GOT3 (cell line): ENCODE measurements at places on chromosomes 1 and 21.

DNA sequence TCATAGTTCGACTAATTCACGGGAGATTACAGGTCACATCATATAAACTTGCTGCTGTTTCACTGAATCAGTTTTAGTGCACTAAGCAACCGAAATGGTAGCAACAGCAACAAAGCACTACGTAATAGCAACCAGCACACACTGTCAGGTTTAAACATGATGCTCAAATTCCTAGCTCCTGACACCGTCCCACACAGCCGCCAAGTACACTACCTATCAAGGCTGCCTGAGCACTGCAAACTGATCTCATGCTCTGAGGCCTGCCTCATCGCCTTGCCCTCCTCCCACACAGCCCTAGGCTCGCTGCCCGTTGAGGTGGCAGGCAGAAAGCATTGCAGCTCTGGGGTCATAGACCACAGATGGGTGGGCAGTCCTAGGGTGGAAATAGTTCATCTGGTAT is 12.4 kb downstream of the LAMC2 start:
- DNase-seq, result peak; percentile 52

- DNase-seq, result no peak
Observed at GRCh38 chr21:43845386-43845785, 19.6 kb upstream of the AGPAT3 start.

DNA sequence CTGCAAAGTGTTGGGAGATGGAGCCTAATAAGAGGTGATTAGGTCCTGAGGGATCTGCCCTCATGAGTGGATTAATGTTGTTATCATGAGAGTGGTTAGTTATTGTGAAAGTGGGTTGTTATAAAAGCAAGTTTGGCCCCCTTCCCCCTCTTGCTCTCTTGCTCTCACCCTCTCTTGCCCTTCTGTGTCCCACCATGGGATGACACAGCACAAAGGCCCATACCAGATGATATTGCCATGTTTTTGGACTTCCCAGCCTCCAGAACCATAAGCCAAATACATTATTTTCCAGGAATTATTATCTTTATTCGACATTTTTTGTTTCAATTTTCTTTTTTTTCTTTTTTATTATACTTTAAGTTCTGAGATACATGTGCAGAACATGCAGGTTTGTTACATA is 41.4 kb upstream of the IGSF5 start:
- no peak for DNase-seq

DNA sequence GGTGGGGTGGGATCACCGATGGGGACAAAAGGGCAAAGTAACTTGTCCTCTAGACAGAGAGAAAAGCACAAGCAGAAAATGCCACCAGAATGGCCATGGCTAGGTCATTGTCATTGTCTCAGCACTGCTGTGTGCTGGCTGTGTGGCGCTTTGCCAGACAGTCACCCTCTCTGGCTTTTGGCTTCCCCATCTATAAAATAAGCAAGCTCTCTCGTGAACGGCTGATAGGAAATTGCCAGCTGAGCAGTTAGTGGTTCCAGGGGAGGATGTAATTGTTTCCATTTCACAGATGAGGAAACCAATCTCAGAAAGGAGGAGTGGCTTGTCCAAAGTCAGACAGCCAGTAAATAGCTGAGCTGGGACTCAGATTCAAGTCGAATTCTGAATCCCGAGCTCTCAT is 32.5 kb downstream of the PADI2 start:
- no peak for DNase-seq

DNA sequence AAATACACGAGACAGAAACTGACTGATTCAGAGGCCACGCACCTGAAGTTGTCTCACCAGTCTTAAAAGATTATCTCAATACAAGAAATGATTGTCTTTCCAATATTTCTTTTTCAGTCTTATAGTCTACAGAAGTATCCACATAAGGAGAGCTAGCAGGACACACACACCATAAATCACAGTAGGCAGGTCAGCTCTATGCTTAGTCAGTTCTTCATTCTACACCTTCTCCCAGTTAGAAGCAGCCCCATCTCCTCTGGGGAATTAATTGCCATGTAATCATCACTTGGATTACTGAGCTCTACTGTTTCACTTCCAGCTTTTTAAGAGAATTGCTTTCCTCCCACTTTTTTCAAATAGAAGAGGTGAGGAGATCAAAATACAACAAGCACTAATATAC is 59.6 kb downstream of the SMYD3 start:
- no peak for DNase-seq

- DNase-seq, result no peak
Observed at GRCh38 chr1:147822292-147822691, 61.9 kb upstream of the GJA5 start.

GRCh38 chr1:168755800-168756418 is 26.9 kb upstream of the DPT start:
- DNase-seq, result no peak

GRCh38 chr1:178726545-178726944 is 1.5 kb downstream of the RALGPS2 start:
- no peak for DNase-seq

DNA sequence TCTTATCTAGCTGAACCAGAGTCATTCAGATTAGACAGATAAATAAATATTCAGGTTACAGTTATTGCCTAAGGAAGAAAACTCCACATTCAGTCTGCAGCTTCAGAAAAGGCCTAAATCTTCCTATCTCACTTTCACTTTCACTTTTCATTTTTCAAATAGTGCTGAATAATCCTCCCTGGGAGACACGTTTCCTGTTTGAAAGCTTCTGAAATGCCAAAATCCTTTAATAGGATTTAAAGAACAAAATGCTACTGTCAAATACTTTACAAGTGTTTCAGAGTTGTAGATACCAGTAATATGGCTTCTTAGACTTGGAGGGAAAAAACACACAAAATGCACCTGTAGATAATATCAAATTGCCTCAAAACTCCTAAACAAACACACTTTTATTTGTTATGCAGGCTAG is 3.9 kb downstream of the PSMB2 start:
- no peak for DNase-seq

DNA sequence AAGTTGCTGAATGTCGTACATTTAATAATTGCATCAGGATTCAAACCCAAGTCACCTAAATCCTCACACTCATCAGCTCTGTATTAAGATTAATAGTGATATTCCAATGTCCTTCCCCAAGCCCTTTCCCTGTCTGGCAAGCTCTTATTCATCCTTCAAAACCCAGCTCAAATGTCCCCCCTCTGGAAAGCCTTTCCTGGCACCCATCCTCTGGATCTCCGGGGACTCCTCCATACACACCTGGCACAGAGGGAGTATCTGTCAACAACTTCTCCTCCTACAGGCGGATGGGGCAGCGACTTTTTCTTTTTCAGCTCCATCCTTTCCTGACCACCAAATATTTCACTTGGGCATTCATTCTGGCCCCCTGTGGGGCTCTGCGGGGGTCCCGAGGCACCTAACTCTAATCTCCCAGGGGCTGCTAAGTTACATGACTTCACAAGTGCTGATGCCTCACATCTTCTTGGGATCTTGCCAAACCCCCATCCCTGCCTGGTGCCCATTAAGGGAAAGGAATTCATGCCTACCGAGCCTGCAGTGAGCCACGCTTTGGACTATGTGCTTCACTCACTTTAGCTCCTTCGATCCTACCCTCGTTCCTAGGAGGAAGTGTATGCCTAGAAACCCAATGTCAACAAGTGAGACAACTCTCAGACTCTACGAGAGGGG is 15.2 kb downstream of the TINAGL1 start:
- no peak for DNase-seq

GRCh38 chr1:178962853-178963711 is 62.6 kb upstream of the FAM20B start:
- no peak for DNase-seq

GRCh38 chr1:156912861-156913808 is 7.3 kb upstream of the LRRC71 start:
- DNase-seq, result no peak
